ENCODE measurements at places on chromosomes 11 and 22. TPM values are rescaled to one million over a fixed set of nuclear protein-coding genes. Genes with fewer than 3 reads are reported as not detected.

DNA sequence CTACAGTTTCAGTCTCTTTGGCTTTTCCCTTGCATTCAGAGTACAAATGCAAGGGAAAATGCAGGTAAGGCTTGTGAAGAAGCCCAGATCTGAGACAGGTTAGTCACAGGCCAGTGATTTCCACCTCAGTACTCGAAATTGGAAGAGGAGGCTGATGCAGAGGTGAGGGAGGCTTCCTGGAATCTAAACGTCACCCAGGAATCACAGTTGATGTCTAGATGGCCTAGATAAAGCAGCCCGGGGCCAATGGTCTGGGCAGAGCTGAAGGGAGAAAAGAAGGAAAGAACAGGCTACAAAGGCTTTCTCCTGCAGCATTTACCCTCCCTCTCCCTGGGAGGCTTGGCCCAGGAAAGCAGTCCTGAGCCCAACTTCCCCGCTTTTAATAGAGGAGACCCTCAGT, 8.5 kb downstream of the TRIM6 start:
- no peaks in the 10 kb centered on the region for H3K27me3 ChIP-seq
- DNase-seq = no peak
- peaks cover 9% of the 10 kb centered on the region for H3K4me1 ChIP-seq
- no peaks in the 10 kb centered on the region for H3K36me3 ChIP-seq
- H3K27ac ChIP-seq = no peak overlapping the region

DNA sequence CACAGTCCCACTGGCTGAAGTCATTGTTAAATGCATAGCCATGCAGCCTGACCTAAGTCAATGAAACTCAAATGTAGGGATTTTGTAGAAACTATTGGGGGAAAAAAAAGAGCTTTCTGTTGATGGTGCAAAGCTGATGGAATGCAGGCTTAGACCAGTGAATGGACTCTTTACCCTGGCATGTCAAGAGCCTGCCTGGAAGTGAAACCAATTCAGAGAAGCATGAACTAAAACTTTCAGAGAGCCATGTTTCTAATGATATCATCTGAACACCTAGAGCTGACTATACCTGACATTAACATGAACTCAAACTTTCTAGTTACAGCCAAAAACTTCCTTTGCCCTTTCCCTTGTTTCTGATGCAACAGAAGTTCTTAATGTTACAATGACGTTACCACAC, 89.0 kb downstream of the APIP start:
- H3K27ac ChIP-seq = peak overlapping the region; percentile 0
- no peaks in the 10 kb centered on the region for H3K4me1 ChIP-seq
- DNase-seq = no peak
- H3K36me3 ChIP-seq = no peaks in the 10 kb centered on the region

DNA sequence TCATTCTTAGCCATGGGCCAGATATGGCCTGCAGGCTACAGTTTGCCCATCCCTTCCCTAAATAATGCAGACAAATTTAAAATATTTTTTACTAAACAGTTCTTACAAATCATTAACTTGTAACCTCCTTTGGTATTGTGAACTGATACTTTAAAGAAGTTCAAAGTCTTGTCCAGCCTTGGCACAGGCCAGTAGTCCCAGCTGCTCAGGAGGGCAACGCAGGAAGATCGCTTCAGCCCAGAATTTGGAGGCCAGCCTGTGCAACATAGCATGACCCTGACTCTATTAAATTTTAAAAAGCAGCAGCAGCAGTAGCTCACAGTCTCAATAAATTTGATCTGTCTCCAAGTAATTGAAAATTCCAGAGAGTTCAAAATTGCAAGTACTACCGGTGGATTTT, 83.7 kb upstream of the ARHGAP32 start:
- no peaks in the 10 kb centered on the region for H3K36me3 ChIP-seq
- no peaks in the 10 kb centered on the region for H3K27me3 ChIP-seq
- H3K4me3 ChIP-seq = no peak overlapping the region
- H3K4me1 ChIP-seq = peaks cover 38% of the 10 kb centered on the region

GRCh38 chr11:20596205-20597153, 2.9 kb upstream of the SLC6A5 start:
- no peaks in the 10 kb centered on the region for H3K36me3 ChIP-seq
- H3K4me3 ChIP-seq = no peak overlapping the region
- H3K4me1 ChIP-seq = no peaks in the 10 kb centered on the region
- no peak for DNase-seq
- H3K27ac ChIP-seq = no peak overlapping the region

- no peaks in the 10 kb centered on the region for H3K36me3 ChIP-seq
- no peak overlapping the region for H3K27ac ChIP-seq
- H3K4me3 ChIP-seq = no peak overlapping the region
- no peaks in the 10 kb centered on the region for H3K4me1 ChIP-seq
- DNase-seq = no peak
- no peaks in the 10 kb centered on the region for H3K27me3 ChIP-seq
Measured at GRCh38 chr11:1156506-1157340, 1.0 kb upstream of the MUC5AC start.

GRCh38 chr11:75068993-75069392, 27.7 kb downstream of the OR2AT4 start:
- no peak overlapping the region for H3K27ac ChIP-seq
- no peak overlapping the region for H3K4me3 ChIP-seq
- no peaks in the 10 kb centered on the region for H3K4me1 ChIP-seq
- DNase-seq = no peak
- H3K36me3 ChIP-seq = no peaks in the 10 kb centered on the region
- H3K27me3 ChIP-seq = no peaks in the 10 kb centered on the region

- H3K4me3 ChIP-seq = no peak overlapping the region
- H3K27me3 ChIP-seq = no peaks in the 10 kb centered on the region
- no peak for DNase-seq
- H3K4me1 ChIP-seq = no peaks in the 10 kb centered on the region
Measured at GRCh38 chr11:93838967-93839366, 11.5 kb downstream of the VSTM5 start.

DNA sequence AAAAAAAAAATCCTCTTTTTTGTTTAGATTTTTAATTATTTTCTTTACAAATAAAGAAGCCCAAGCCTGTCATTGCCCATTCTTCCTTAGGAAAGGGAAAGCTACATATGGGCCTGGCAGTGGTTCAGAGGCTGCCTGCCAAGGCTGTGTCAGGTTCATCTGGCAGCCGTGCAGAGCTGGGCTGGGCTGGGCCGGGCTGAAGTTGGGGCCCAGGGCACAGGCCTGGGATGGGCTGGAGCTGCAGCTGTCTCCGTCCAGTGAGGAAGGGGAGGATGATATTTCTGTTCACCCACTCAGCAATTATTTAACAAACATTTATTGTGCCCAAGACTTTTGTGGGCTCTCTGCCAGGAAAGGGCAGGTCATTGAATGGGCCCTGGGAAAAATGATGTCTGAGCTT, 4.6 kb downstream of the PRR5L start:
- H3K4me1 ChIP-seq = no peaks in the 10 kb centered on the region
- no peaks in the 10 kb centered on the region for H3K27me3 ChIP-seq
- H3K36me3 ChIP-seq = no peaks in the 10 kb centered on the region
- no peak overlapping the region for H3K4me3 ChIP-seq

DNA sequence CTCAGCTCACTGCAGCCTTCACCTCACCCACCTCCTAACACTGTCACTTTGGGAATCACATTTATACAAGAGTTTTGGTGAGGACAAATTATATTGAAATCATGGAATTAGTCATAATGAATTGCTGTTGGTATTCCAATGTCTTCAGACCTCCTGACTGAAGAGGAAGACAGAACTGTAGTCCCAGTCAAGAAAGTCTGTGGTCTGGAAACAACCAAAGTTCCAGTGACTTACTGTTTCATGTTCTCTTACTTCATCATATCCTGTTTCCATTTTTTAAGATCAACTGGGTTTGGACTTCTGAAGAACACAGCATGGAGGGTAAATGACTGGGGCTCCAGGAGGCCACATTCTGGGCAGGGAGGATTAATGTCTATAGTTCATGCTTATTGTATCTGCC, 43.0 kb upstream of the HIPK3 start:
- no peaks in the 10 kb centered on the region for H3K27me3 ChIP-seq
- no peak overlapping the region for H3K4me3 ChIP-seq
- H3K4me1 ChIP-seq = no peaks in the 10 kb centered on the region
- no peak for DNase-seq
- H3K36me3 ChIP-seq = no peaks in the 10 kb centered on the region

DNA sequence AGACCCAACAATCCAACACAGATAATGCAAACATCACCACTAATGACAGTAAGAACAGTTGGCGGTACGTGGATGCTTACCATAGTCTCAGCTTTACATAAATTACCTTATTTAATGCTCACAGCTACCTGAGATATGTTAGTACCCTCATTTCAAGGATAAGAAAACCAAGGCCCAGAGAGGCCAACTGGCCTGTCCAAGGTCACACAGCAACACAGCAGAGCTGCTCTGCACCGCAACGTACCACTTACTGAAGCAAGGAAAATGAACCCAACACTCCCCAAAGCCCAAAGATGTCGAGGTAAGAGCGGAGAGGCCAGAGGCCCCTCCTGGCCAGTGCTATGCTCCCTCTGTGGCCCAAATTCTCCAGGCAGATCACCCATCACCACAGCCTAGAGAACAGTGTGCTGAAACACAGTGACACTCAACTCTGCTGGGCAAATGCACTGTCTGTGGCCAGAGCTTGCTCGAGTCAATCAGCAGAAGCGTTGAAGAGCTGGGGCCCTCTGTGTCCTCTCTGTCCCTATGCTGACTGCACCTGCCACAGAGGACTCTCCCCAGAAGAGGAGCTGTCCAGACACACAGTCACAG, 14.0 kb downstream of the SHANK2 start:
- no peak for DNase-seq
- no peak overlapping the region for H3K27ac ChIP-seq
- no peak overlapping the region for H3K4me3 ChIP-seq
- no peaks in the 10 kb centered on the region for H3K4me1 ChIP-seq

DNA sequence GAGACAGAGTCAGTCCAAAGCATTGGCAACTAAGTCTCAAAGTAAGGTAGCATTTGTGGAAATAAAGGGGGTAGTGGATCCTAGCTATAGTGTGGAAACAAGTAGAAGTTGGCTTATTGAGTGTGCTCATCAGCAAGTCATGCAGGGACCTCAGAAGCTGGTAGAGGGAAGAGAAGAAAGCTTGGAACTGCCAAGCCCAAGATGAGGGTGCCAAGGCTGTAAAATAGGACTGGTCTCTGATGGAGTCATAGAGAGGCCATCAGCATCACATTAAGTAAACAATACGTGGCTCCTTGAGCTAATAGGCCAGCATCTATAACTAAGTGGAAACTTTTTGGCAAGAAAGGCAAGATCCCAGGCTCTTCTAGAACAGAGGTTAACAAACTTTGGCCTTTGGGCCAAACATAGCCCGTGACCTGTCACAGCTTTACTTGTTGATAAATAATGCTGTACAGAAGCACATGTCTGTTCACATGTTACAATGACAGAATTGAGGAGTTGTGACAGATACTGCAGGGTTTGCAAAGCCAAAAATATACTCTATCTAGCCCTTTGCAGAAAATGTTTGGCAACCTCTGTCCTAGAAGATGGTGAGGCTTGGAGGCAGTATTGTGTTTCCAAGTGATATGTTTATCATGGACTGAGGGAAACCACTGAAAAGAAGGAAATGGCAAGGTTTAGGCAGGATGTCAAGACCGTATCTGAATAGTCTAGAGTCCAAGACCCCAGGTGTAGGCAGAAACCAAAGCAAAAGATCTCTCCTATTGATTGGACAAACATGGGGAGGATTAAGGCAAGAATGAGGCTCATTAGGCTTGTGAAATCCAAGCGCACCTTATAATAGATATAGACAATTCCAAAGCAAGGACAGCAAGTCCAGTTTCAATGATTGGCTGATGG, 62.5 kb upstream of the CD44 start:
- peaks cover 7% of the 10 kb centered on the region for H3K4me1 ChIP-seq
- DNase-seq = no peak
- no peaks in the 10 kb centered on the region for H3K36me3 ChIP-seq
- no peaks in the 10 kb centered on the region for H3K27me3 ChIP-seq
- H3K27ac ChIP-seq = no peak overlapping the region

DNA sequence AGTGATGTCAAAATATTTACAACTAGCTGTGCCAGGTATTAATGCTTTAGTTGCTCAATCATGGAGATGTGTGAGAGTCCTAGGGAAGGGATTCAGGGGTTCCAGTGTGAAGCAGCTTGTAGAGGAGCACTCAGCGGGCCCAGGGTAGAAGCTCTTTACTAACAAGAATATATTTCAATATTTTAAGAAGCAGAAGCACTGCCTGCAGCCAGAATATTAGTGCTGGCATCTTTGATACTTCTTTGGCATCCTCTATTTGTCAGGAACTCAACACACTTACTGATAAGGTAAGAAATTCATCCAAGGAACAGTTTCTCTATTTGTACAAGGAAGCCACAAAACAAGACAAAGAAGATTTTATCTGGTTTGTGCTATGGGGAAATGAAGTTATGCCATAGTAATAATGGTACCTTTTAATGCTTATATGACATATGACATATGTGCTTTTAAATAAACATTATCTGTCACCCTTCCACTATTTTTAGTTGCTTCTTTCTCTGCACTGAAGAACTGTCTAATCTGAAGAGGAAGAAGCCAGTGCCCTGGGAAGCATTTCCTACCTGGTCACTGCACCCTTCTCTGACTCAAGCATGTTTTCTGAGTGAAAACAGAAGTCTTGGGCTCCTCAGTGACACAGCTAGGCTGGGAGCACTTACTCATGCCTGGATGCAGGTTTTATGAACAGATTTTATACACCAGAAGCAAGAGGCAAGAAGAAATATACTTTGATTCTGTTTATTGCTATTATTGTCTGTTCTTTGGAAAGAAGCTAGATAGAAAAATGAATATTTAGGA, 388.1 kb upstream of the CCDC90B start:
- no peak overlapping the region for H3K4me3 ChIP-seq
- no peaks in the 10 kb centered on the region for H3K4me1 ChIP-seq
- no peaks in the 10 kb centered on the region for H3K27me3 ChIP-seq
- DNase-seq = no peak

- no peaks in the 10 kb centered on the region for H3K4me1 ChIP-seq
- H3K27me3 ChIP-seq = no peaks in the 10 kb centered on the region
- H3K36me3 ChIP-seq = no peaks in the 10 kb centered on the region
- no peak for DNase-seq
- no peak overlapping the region for H3K4me3 ChIP-seq
- no peak overlapping the region for H3K27ac ChIP-seq
Measured at GRCh38 chr11:134779179-134779578, 367.1 kb upstream of the B3GAT1 start.

DNA sequence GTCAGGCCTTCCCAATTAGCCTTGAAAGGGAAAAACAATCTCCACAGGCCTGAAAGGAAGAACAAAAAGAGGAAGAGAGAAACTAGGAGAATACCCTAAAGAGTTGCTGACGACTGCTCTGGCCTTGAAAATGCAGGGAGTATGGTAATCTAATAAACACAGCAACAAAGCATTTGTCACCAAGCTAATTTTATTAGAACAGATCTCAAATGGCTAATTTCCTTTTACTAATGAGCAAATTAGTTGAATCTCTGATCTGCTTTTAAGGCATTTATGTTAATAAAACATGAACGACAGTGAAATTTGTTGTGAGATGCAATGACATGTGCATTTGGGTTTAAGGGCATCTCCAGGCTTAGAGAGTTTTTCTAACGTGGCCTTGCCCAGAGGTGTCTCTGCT, 212.2 kb downstream of the BUD13 start:
- no peak overlapping the region for H3K27ac ChIP-seq
- H3K4me3 ChIP-seq = no peak overlapping the region
- DNase-seq = no peak
- no peaks in the 10 kb centered on the region for H3K4me1 ChIP-seq

GRCh38 chr22:29765905-29766631, 739 bp downstream of the ZMAT5 start:
- peak; percentile 34 for DNase-seq
- H3K36me3 ChIP-seq = no peaks in the 10 kb centered on the region
- peak overlapping the region; percentile 84 for H3K27ac ChIP-seq
- peak overlapping the region; percentile 93 for H3K4me3 ChIP-seq
- H3K4me1 ChIP-seq = peaks cover 5% of the 10 kb centered on the region

Gene TRIM49
- total RNA-seq = not detected

Gene TEX54
- total RNA-seq = not detected

Gene RAC2
- total RNA-seq = 0.91 TPM

Gene TTLL12
- total RNA-seq = 17.8 TPM

Gene C11orf16
- total RNA-seq = not detected

Gene HEPHL1
- not detected for total RNA-seq

Gene NCAPD3
- 5.9 TPM for total RNA-seq
